Stimulated activated CD4-positive, alpha-beta T cell treated with anti-CD3 and anti-CD28 coated beads, Interleukin-12 subunit alpha, Interleukin-12 subunit beta, amount 100 ng/mL, for 24 hours (primary cell): ENCODE measurements at places on chromosomes 3 and 15.

- no peak for DNase-seq
Measured at GRCh38 chr3:39088889-39089288, 18.5 kb downstream of the GORASP1 start.

DNA sequence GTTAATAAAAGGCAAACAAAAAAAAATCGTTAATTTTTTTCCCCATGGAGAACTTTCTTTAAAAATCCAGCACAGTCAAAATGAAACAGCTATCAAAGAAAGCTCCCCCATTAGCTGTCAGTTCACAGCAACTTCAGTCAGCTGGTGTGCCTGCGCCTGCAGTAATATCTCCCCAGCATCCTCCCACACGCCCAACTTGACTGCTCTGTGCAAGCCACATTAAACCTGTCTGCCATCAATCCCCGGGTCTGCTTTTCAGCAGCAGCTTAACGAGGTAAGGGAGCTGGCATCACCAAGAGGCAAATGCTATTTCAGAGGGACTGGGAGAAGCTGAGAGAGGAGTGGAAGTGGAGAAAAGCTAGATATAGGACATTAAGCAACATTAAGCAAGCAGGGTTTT is 337.5 kb downstream of the GAP43 start:
- DNase-seq: no peak

GRCh38 chr3:118165413-118165812 is 869.2 kb downstream of the IGSF11 start:
- no peak for DNase-seq

GRCh38 chr3:2783261-2783660 is 326.9 kb downstream of the IL5RA start:
- no peak for DNase-seq

GRCh38 chr3:62622553-62623174 is 249.3 kb upstream of the FEZF2 start:
- DNase-seq: no peak

DNA sequence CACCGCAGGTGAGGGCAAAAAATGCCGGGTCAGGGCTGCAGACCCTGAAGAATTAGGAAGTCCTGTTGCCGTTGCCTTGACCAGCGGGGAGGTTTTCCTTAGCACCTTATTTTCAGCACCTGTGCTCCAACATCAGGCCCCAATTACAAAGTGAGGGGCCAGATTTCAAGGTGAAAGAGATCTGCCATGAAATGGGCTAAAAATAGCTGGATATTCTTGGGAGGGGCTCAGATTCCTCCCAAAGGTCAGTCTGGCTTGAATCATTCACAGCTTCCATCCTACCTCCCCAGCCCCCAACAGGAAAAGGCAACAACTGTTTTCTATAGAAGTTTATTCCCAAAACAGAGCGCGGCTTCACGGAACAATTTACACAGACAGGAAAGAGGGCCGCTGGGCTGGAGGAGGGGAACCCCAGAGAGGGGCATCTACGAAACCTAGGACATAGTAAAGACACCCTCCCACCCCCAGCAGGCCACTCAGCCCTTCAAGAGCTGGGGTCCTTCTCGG is 941 bp upstream of the SLC26A6 start:
- no peak for DNase-seq

DNA sequence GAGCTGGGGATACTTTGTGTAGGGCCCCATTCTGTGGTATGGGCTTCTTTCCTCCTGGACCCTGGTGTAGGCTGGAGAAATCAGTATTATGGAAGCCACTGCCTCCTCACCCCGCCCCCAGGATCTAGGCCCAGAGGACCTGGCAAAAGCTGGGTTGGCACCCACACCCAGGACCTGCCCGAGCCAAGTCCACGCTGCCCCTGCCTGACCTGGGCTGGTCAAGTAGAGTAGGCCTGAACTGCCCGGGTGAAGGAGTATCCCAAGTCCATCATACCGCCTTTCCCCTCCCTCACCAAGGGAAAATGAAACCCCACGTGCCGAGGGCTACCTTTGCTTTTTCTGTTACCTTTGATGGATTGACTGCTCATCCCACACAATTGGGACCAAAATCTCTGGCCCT is 37.7 kb upstream of the TRAK1 start:
- DNase-seq: no peak

DNA sequence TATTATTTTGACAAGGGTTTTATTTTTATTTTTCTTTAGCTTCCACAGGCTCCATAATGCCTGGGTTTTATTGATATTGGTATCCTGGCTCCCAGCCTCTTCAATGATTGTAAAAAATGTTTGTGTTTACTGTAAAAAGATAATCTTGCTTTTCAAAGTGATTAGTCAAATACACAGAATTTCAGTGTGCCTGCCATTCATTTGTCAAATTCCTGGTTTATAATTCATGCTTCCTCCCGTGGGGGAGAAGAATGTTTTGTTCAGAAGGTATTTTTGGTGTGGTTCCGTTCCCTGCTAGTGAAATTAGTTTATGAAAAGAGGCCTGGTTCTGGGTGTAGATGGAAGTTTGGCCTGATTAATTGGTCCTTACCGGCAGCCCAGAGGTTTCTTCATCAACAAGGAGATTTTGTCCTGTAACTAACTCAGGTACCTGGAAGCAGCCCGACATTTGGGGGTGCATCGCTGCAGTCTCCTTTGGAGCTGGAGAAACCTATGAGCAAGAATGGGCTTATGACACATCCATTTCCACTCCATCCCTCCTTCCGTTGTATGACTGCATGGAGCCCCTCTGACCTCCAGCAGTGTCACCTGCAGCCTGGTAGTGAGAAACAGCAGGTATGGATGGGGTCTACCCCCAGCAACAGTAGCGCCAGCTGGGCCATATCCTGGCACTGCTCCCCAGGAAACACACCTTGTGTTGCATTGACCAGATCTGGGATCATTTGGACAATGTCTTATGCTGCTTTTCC is 101.5 kb downstream of the PGPEP1L start:
- DNase-seq: no peak

DNA sequence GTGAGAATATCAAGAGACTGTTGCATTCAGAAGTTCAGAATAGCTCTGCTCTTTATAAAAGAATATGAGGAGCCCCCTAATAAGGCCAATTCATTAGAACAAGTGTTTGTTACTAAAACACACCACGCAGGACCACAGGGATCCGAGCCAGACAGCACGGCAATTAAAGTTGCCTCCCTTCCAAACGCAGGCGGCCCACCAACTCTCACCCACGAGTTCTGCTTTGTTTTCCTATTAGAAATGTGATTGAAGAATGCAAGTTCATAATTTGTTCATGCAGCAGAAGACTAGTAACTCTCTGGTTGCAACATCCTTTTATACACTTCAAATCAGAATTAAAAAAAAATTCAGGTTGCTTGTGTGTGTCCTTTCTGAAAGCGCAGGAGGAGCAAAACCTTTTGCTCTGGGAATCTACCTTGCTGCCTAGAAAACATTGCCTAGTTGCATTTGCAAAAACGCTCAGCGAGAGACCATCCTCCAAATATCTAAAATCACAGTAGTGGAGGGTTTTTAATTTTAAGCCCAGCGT is 1044.1 kb upstream of the NR2F2 start:
- no peak for DNase-seq

- no peak for DNase-seq
Measured at GRCh38 chr3:155989536-155989935, 119.1 kb downstream of the GMPS start.

DNA sequence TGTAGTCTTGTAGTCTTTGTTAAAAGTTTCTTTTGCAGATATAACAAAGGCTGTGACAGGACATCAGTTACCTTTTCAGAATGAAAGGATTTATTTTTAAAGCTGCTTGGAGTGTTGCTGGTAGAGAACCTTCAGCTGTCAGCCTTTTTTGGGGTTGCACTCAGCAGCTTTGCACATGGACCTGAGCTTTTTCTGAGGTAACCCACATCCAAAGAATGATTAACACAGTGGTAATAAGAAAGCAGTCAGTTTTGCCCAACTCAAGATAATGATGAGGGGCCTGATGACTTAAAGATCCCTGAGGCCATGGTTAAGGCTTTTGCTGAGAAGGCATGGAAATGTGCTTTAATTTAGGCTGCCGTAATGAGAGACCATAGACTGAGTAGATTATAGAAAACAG is 1042.7 kb downstream of the PLOD2 start:
- no peak for DNase-seq

- no peak for DNase-seq
Measured at GRCh38 chr3:52872245-52872644, 25.1 kb downstream of the STIMATE start.

GRCh38 chr3:102141096-102141927 is 292.0 kb downstream of the NFKBIZ start:
- DNase-seq: no peak

DNA sequence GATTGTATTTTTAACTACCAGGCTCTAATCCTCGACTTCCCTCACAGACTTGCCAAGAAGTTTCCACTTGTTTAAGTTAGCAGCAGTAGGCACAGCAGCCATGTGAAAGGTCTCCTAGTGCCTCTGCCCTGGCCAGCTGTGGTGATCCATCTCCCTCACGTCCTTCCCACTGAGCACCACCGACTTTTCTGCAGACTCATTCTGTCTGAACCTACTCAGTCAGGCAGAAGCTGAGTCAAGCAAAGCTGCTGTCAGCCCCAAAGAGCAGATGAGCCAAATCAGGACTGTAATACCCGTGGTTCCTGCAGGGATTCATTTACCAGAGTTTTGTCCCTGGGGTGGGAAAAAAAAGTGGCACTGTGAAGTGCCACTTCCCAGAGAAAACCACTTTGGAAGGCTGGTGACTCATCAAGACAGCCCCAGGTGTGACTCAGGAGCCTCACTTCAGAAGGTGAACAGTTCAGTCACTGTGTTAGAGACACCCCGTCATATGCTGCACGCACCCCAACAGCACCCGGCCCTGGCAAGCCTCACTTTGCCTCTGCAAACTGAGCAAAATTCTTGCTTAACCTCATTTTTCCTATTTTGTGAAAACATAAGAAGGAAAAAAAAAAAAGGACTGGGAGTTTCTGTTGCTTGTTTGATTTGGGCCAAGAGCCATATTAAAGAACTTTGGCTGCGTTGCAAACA is 76.0 kb downstream of the WWTR1 start:
- DNase-seq: no peak

GRCh38 chr15:52481915-52482314 is 46.8 kb downstream of the MYO5A start:
- no peak for DNase-seq

- no peak for DNase-seq
Measured at GRCh38 chr3:46615050-46615775, 2.9 kb downstream of the FAM240A start.

GRCh38 chr3:159858650-159859049 is 130.0 kb upstream of the IL12A start:
- DNase-seq: no peak

GRCh38 chr3:66609660-66610561 is 109.1 kb upstream of the LRIG1 start:
- no peak for DNase-seq

GRCh38 chr15:70024521-70024920 is 73.2 kb downstream of the TLE3 start:
- no peak for DNase-seq

- DNase-seq: no peak
Measured at GRCh38 chr3:22366781-22367180, 615.8 kb upstream of the ZNF385D start.

DNA sequence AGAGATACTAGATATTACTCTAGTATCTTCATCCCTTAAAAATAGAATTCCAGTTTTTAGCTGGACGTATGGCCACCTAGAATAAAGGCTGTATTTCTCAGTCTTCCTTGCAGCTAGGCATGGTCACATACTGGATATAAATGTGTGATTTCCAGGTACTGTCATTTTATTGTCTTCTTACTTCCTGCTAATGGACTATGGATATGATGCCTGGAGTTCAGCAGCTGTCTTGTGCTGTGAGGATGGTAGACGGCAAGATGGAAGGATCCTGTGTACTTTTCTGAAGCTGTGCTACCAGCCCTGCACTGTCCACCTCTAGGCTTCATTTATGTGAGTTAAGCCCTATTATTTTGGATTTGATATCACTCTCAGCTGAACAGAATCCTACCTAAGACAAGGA is 83.4 kb downstream of the EBLN2 start:
- no peak for DNase-seq

GRCh38 chr3:22288756-22289155 is 537.7 kb upstream of the ZNF385D start:
- no peak for DNase-seq

GRCh38 chr15:90750186-90750585 is 33.0 kb downstream of the BLM start:
- DNase-seq: no peak

DNA sequence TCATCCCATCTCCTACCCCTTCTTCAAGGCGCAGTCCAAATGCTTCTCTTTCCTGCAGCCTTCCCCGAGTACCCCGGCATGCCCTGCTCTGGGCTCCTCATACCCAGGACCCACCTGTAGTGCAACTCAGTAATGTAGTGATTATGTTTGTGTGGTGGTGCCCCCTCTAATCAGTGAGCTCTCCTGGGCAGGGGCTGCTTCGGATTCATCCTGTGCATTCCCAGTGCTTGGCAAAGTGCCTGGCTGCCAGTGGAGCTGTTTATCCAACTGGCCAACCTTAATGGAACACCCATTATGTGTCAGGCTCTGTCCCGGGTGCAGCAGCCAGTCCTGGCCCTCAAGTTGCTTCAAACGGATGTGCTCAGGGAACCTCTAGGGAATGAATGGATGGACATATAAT is 174.4 kb upstream of the LINGO1 start:
- DNase-seq: no peak

DNA sequence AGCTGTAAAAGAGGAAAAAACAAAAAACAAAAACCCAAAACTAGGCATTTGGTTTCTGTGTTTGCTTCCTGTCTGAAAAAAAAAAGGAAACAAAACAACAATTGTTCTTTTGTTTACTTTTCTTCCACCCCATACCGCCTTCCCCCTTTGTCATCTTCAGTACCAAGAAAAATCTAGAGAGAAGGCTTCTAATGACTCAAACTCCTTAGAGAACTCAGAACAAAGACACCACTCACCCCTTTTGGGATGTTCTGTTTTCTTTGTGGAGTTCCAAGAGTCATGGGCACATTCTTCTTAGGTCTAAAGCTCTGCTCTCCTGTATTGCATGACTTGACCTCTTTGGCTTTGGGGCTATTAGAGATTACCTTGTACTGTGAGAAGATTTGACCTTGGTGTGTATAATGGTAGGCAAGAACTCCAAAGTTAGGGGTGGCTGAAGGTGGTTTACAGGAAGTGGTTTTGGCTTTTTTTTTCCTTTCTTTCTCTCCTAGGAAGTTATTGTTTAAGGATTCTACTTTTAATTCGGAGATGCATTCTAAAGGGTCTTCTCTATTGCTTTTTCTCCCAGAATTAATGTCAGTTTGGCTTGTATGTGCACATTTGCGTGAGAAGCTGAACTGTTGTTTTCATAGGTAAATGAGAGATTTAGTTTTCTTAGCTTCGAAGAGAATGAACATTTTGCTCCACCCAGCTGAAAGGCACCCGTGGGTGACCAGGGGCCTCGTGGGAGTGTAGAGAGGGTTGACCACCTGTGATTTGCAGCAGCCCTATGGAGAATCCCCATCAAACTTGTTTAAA is 39.5 kb upstream of the ZBTB20 start:
- DNase-seq: no peak

DNA sequence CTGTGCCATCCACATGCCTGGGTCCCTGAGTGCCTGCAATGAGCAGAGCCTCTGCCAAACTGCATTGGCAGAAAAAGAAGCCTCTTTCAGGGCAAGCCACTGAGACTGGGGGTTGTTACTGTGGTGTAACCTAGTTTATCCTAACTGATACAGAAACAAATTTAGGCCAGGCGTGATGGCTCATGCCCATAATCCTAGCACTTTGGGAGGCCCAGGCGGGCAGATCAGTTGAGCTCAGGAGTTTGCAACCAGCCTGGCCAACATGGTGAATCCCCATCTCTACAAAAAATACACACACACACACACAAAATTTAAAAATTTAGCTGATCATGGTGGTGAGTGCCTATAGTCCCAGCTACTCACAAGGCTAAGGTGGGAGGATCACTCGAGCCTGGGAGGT is 221.6 kb downstream of the TBC1D2B start:
- DNase-seq: no peak
